ENCODE measurements at places on chromosomes 6 and 20.

DNA sequence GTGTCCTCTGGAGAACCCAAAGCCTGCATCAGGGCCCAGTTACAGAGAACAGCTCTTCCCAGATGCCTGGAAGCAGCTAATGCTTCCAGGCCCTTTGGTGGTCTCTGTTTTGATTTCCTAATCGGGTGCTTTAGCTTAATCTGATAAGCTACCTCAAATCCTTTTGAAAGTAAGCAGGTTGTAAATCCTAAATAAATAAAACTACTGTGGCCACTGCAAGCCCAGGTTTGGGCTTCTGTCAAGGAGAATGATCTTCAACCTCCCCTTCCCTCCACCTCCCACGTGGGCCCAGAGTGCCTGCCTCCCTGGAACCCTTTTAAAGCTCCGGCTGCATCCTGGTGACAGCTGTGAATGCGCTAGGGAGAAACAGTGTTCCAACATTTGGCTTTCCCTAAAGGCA, 25.2 kb upstream of the FYN start:
- no peak for DNase-seq

DNA sequence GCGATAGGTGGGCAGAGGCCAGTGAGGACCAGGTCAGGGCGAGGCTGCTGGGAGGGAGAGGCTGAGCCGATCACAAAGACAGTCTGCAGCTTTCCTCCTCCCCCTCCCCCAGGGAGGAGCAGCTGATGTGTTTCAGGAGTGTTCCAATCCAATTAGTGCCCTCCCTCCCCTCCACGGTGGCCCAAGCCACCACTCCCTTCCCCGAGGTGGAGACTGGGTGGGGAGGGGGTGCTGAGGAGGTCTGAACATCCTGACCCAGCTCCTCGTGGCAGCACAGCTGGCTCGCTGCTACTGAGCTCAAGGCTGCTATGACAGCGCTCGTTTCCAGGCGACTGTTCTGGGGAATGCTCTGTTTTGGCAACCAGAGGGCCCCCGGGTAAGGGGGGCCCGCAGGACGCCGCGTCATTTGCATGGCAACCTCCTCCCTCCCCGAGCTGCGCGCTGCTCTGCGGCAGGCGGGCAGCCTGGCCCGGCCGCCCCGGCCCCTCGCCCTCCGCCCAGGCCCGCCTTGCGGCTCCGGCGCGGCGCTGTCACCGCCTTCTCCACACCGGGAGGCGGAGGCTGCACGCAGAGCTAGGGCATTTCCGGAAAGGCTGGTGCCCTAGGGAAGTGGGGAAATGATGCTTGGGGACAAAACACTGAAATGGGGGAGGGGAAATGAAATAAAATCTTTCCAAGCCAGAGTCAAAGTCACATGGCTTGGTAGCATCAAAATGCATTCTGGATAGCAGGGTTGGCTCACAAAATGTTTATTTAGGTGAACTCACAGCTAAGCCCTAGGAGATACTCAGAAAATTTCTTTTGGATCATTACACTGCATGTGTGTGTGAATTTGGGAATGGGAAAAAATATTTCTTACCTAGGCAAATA, 67.4 kb upstream of the PIM1 start:
- peak; percentile 94 for DNase-seq

DNA sequence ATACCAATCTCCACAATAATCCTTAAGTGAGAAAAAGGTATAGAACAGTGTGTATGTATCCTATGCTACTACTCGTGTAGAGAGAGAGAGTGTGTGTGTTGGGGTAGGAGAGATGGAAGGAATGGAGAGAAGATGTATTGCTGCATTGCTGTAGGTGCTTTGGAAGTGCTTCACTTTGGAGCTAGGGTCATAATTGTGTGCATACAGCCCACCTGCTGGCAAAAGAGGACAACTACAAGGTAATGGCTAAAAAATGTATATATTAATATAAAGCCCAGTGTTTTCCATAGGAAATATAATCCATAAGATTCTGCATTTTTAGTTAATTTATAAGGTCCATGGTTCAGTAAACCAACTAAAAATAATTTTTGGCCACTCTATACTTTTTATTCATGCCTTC, 36.1 kb downstream of the SERAC1 start:
- DNase-seq = no peak

DNA sequence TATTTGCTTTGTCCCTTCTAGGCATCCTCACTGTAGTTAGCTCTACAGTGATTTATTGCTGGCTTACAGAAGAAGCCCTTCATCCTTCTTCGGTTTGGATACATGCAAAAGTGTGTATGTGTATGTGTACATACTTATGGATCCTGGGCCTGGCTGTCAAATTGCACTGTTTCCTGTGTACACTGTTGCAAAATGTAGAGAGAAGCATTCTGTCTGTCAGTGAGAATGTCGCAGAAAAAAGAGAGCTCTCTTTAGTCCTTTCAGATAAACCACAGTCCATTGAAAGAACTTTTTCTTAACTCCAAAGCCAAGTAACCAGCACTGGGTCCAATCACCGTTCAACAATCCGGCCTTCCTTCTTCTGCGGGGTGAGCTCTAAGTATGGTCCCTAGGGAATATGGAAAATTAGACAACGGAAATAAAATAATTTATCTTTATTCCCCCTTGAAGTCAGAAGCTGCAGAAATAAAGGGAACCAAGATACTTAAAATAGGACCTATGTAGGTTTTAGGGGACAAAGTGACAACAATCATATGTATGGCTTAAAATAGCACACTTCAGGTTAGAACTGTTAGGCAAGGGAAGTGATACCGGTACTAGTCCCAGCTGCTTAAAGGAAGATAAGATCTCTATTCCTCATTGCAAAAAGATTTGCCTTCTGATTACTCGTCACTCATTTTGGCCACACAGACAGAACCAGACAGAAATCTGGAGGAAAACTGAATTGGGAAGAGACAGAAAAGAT, 107.0 kb downstream of the CD83 start:
- DNase-seq = no peak

DNA sequence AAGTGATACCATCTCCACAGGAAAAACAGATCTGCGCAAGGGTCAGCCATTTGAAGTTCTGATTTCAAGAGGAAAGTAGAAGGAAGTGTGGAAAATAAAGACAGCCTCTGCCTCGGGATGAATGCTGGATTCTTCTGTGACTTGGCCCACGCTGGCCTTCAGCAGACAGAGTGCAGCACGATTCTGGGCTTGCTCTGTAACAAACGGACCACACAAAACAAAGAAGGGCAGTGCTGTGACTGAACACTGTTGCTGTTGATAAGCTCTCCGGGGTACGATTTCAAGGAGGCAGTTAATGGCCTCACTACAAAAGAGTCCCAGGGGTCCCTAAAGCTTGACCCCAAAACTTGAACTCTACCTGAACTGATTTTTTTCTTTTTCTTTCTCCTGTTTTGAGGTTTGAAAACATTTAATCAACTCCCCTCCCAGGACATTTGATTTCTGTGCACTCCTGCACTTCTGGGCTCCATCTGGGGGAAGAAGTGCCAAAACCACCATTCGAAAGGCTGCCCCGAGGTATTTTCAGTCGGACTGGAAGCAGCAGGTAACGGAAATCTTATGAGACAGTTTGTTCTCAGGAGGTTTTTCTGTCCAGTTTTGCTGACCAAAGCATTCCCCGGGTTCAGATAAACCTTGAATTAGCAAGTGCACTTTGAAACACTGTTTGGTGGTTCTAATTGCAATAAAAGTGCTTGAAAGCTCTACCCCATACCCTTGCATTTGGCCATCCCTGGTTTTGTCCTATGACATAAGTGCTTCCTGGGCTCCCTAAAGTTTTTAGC, 189.6 kb downstream of the MYLK4 start:
- DNase-seq = peak; percentile 35

GRCh38 chr20:21381619-21382018, 15.7 kb downstream of the NKX2-4 start:
- DNase-seq = no peak

GRCh38 chr6:25583906-25584305, 68.1 kb upstream of the SCGN start:
- no peak for DNase-seq

GRCh38 chr6:166928644-166929541, 27.5 kb downstream of the RNASET2 start:
- no peak for DNase-seq

- DNase-seq = no peak
Measured at GRCh38 chr6:45592991-45593390, 215.3 kb upstream of the SUPT3H start.

GRCh38 chr6:155090166-155090565, 95.1 kb downstream of the TIAM2 start:
- DNase-seq = no peak

DNA sequence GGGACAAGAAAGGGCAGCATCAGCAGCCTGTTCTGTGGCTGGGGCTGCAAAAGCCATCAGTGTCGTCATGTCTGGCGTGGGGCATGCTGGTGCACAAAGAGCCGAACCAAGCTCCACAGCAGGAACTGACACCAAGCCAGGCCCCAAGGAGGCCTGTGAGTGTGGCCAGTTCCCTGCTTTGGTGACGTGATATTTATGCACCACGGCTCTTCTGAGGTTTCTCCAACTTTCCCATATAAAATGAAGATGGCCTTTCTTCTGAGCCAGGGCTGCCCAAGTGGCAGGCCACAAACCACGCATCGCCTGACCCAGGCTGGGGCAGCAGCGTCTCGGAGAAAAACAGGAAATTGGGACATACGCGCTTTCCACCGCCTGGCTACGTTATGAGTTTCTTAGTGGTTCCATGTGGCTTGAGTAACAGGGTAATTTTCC, 109.9 kb downstream of the RIN2 start:
- DNase-seq = peak; percentile 64

GRCh38 chr6:117498159-117498558, 15.7 kb downstream of the DCBLD1 start:
- DNase-seq = no peak

- DNase-seq = no peak
Measured at GRCh38 chr20:9613871-9614270, 99.5 kb downstream of the LAMP5 start.

DNA sequence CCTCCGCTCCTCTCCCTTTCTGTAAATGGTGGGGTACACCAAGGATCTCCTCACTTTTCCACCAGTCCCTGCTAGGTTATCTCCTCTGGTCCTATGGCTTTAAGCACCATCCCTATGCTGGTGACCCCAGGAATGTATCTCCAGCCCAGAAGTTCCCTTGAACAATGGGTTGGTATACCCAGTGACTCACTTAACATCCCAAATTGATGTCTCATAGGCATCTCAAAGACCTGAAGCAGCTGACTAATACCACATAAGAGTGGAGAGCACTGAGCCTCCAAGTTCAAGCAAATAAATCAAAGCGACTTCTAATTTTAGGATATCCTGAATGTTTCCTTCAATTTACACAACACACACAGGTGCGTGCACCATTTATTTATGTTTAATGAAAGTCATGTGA, 48.3 kb downstream of the ADGRF1 start:
- DNase-seq = no peak

DNA sequence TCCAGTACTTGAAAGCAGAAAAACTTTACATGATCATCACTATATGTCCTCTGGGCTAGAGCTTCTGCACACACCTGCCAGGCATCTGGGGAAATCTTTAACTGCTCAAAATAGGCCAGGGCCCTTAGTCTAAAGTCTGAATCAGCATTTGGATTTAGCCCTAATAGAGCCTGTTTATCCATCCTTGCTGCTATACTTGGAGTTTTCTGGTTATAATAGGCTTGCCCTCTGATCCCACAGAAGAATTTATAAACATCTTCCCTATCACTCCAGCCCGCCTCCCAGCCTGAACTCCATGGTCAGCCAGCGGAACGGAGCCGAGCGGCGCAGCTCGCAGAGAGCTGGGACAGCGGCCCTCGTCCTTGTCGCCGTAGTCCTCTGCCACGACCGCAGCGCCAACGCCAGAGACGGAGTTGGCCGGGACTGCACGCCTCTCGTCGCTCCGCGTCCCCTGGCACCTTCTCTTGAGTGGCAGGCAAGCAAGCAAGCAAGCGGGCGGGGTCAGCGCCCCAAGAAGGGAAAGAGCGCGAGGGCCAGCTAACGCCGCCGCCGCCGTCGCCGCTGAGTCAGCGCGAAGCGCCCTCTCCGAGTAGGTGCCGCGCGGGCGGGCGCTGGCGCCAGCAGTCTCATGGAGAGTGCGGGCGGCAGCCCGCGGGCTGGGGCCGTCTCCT, 25.4 kb upstream of the ASIP start:
- DNase-seq = peak; percentile 74

DNA sequence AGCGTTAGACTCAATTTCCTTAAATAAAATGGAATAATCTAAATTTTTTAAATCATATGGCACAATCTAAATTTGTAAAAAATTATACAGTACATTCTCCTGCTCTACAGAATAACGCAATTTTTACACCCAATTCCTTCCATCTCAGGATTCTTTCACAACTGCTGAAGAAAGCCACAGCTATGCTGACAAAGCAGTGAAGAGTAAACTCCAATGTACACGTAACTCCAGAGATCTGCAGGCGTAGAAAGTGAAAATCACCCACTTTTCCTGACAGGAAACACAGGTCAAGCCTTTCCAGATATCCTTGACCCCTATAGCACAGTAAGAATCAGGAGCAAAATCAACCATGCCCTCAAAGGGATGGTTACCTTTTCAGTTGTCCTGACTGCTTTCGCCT, 27.4 kb downstream of the EPHA7 start:
- no peak for DNase-seq

DNA sequence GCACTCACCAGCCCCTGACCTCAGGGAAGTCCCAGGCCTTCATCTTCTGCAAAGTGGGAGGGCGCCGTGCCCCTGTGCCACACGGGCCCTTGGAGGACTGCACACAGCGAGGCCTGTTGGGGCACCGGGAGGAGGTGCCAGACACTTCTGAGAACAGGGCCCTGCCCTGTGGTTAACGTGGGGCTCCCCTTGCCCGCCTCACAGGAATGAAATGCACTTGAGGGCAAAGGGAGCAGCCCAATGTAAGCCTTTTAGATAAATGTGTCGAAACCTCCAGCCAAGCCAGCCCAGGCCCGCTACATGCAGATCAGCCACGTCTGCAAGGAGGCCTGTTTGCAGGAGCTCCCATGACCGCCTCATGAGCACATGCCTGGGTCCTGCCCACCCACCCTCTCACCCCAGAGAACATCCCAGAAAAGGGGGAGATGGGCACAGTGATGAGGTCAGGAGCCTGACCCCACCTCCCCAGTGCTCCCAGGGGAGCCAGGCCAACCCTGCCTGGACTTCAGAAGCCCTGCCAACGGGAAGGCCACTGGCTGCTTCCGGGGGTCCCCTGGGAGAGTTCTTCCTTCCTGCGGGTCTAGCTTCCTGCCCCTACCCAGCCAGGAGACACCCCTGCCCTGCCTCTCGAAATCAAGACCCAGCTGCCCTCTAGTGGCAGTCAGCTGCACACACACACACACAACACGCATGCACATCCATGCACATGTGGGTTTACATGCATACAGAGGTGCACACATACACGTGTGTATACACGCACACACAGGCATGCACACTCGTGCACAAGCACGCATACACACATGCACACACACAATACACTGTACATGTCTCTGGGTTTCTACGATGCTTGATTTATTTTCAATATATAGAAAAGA, 178.7 kb downstream of the TAF4 start:
- peak; percentile 65 for DNase-seq

DNA sequence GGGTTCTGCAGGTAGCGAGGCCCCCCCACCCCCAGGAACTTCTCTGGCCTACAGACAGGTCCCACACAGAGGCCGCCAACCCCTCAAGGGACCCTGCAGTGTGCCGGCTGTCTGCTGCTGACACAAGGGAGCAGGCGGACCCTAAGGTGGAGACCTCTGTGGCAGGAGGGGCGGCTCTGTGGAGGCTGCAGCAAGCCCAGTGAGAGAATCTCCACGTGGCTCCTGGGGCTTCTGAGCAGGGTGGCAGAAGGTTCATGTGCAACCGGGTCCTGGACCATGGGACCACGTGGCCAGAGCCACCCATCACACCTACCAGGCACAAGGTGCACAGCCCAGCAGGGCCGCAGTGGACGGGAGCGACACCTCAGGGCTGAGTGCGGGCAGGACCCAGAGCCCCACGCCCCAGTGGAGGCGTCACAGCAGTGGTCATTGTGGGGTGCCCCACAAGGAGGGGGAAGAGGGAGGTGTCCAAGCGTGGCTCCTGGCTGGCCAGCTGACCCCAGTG, 4.3 kb downstream of the ARFRP1 start:
- peak; percentile 1 for DNase-seq
